ENCODE measurements at places on chromosomes 2 and 18. TPM values are rescaled to one million over a fixed set of nuclear protein-coding genes. Genes with fewer than 3 reads are reported as not detected.

Gene POMC
- total RNA-seq, result 6.5 TPM

DNA sequence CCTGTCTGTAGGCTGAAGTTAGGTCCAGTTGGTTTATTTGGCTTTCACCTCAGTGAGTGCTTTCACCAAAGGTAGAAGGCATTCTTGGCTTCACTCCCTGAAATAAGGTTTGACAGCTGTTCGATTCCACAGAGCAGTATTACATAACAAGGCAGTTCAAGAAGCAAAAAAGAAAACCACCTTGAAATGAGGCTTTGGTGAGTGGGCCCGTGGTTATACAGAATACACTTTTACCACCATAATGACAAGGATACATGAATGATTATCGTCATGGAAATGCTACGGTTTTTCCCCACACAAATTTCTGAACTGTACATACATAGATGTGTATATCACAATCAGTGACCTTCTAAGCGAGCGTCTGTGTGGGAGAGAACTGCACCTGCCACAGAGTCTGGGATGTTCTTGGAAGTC lies 80.0 kb upstream of the CHRNA1 start:
- DNase-seq, result no peak

DNA sequence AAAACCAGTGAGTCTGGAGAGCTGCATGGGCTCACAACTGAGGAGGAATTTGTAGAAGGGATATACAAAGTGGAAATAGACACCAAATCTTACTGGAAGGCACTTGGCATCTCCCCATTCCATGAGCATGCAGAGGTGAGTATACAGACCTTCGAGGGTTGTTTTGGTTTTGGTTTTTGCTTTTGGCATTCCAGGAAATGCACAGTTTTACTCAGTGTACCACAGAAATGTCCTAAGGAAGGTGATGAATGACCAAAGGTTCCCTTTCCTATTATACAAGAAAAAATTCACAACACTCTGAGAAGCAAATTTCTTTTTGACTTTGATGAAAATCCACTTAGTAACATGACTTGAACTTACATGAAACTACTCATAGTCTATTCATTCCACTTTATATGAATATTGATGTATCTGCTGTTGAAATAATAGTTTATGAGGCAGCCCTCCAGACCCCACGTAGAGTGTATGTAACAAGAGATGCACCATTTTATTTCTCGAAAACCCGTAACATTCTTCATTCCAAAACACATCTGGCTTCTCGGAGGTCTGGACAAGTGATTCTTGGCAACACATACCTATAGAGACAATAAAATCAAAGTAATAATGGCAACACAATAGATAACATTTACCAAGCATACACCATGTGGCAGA lies 3.6 kb downstream of the TTR start:
- no peak for DNase-seq

- no peak for DNase-seq
Measured at GRCh38 chr2:42345986-42346385, 15.0 kb downstream of the COX7A2L start.

GRCh38 chr2:37588316-37588777 lies 83.1 kb downstream of the CDC42EP3 start:
- DNase-seq, result no peak

DNA sequence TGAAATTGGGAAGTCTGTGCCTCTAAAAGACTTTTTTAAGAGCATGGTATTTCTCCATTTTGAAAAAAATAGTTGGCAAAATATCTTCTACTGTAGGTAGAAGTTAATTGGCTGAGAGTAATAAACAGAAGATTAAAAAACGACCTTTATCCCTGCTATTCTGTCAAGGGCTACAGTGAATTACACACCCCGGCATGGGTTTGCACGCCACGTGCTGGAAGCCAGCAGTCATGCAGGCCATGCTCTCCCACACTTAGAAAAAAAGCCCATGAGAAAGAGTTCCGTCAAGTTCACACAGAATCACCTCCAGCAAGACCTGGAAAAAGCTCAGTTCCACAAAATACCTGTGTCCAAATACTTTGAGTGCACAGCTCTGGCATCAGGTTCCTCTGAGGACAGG lies 26.8 kb downstream of the FAM110C start:
- DNase-seq, result no peak

- DNase-seq, result no peak
Measured at GRCh38 chr2:203688798-203689197, 17.6 kb upstream of the CD28 start.

Gene ZNF519
- 27.4 TPM for total RNA-seq

Gene IGFBP5
- total RNA-seq, result 75.3 TPM

GRCh38 chr2:240310201-240310600 lies 125.3 kb upstream of the GPC1 start:
- DNase-seq, result no peak

Measured in progenitor cell of endocrine pancreas (in vitro differentiated cells).